Mucosa of gallbladder (tissue), 1 donor: ENCODE measurements at places on chromosomes 6 and 20. TPM values are rescaled to one million over a fixed set of nuclear protein-coding genes. Genes with fewer than 3 reads are reported as not detected.

UFL1 gene
- total RNA-seq, result 27.7 TPM

TMEM244 gene
- total RNA-seq, result not detected

OLIG3 gene
- not detected for total RNA-seq

SYCP2 gene
- 9.5 TPM for total RNA-seq

POLR3F gene
- total RNA-seq, result 6.2 TPM

RBBP8NL gene
- total RNA-seq, result 6.2 TPM

FAM210B gene
- total RNA-seq, result 72.9 TPM

FBXL4 gene
- total RNA-seq, result 25.2 TPM

FAXC gene
- total RNA-seq, result 7.3 TPM

CGA gene
- total RNA-seq, result not detected
